Activated CD8-positive, alpha-beta memory T cell treated with anti-CD3 and anti-CD28 coated beads for 1 hour (primary cell): ENCODE measurements at places on chromosomes 6 and 20.

GRCh38 chr6:113578691-113579090 is 278.5 kb upstream of the MARCKS start:
- no peak for DNase-seq

GRCh38 chr6:81987293-81987692 is 234.8 kb upstream of the TENT5A start:
- no peak for DNase-seq

DNA sequence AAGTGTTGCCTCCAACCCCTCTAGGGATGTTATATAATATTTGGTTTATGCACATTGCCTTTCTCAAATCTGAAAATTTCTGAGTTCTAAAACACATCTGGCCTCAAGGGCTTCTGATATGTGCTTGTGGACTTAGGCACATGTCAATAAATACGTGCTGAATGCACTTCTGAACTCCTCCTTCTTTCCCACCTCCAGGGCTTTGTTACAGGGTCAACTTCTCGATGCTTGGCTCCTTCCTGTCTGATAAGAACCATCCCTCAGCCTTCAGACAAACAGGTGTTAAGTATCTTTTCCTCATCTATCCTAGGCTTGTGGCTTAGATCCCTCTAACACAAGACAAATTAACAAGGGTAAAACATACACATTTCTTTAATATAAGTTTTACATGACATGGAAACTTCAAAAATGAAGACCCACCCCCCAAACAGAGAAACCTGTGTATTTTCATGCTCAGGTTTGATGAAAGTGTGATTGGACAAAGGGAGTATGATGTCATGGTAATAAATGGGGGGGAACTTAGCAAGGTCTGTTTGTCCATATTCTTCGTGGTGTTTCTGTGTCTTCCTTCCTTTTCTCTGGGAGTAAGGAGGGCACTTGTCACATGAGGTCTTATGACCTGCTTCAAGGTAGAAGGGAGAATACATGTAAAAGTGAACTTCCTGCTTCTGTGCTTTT is 326.9 kb downstream of the CD83 start:
- no peak for DNase-seq

DNA sequence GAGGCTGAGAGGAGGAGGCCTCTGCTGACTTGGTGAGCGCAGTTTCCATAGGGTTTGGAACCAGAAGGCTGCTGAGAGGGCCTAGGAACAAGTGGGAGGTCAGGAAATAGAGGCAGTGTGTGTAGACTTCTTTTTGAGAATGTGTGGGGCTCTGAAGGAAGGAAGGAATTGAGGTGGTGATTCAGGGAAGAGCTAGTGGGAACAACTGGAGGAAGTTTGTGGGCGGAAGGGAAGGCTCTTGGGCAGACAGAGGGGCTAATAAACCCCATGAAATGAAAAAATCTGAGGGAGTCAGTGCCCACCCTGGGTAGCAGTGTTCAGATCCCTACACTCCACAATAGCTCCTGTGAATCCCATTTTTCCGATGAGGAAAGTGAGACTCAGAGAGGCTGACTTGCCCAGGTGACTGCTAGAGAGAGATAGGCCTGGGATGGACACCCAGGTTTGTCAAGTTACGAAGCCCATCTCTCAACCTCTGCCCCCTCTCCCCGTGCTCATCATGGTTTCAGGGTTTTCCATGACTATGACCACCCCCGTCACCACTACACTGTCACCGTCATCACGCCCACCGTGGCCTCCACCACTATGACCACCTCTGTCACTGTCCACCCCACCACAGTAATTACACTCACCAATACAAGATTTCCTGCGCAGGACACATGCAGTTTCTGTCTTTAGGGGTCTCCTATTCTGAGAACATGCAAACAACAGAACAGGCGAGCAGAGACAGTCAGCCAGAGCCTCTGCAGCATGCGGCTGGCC is 106.4 kb downstream of the MRPL14 start:
- DNase-seq, result no peak

DNA sequence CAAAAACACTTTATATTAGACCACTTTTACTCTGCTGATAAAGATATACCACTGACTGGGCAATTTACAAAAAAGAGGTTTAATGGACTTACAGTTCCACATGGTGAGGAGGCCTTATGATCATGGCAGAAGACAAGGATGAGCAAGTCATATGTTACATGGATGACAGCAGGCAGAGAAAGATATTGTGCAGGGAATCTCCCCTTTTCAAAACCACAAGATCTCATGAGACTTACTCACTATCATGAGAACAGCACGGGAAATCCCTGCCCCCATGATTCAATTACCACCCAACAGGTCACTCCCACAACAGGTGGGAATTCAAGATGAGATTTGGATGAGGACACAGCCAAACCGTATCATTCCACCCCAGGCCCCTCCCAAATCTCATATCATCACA is 1383.8 kb upstream of the MAP3K7 start:
- DNase-seq, result no peak

- no peak for DNase-seq
Measured at GRCh38 chr6:24520929-24521546, 26.3 kb downstream of the ALDH5A1 start.

GRCh38 chr6:26087284-26088115 is at the start of gene HFE:
Gene HFE (plus strand): TSS chr6:26087429. CDS start chr6:26087441, 12 bp downstream.
- no peak for DNase-seq

- no peak for DNase-seq
Measured at GRCh38 chr6:140353536-140353935, 979.1 kb upstream of the CITED2 start.

- no peak for DNase-seq
Measured at GRCh38 chr20:5184684-5185083, 57.9 kb downstream of the CDS2 start.

GRCh38 chr20:9510911-9511310 is 3.5 kb upstream of the LAMP5 start:
- DNase-seq, result no peak

- DNase-seq, result no peak
Measured at GRCh38 chr20:8726460-8726859, 342.4 kb upstream of the PLCB4 start.

- no peak for DNase-seq
Measured at GRCh38 chr20:59577809-59578435, 26.4 kb upstream of the PHACTR3 start.

DNA sequence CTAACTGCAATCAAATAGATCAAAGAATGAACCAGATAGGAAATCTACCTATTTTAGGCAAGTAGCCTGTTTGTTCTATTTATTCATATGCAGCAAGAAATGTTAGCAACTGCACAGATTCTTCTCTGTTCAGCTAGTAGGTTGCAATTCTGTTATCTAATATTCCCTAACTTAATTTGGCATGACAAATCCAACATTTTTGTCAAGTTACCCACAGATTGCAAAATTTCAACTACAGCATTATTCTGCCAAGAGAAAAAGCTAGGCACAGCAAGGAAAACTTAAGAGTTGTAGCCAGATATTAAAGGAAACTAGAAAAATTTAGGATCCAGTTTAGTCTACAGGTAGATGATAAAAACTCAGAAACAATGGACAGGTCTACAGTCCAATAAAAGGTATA is 104.4 kb upstream of the SYNCRIP start:
- DNase-seq, result no peak

- DNase-seq, result no peak
Measured at GRCh38 chr6:111973927-111974639, 79.8 kb upstream of the CCN6 start.

DNA sequence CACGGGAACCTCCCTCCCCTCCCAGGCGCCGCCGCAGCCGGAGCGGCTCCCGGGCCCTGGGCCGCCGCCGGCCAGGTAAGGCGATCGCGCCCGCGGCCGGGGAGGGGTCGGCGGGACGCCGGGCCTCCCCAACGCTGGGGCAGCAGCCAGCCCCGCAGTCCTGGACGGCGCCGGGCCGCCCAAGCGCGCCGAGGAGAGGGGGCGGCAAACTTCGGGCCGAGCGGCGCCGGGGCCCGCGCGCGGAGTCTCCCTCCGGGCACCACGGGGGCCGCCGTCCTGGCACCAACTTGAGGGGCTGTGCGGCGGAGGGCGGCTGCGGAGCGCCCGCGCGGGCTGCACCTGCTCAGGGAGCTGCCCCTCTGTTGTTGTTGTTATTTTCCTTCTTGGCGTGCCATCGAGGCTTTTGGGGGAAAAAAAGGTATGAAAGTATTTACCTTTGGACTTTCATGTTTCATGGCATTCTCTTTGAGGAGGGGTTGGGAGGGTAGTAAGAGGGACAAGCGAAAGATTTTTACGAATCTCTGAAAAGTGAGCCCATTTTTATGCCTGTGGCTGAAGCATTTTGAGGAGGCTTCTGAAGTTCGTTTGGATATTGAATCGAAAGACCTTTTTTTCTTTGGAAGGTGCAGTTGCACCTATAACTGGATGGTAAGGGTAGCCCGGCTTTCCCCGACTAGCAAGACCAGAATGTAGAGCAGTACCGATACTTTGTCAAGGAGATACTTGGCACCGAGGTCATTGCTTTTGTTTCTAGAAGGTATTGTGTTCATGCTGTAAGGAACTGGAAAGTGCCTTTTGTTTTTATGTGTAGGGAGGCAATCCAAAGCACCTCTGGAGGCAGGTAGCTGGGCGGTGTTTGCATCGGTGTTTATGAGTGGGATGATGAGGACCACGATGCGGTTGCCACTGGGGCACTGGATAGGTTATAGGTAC is at the start of gene RNF182:
RNF182 (plus strand) TSS at position 4 of the 933 bp plus-strand sequence. CDS start 52,168 bp downstream, outside the sequence.
- no peak for DNase-seq

DNA sequence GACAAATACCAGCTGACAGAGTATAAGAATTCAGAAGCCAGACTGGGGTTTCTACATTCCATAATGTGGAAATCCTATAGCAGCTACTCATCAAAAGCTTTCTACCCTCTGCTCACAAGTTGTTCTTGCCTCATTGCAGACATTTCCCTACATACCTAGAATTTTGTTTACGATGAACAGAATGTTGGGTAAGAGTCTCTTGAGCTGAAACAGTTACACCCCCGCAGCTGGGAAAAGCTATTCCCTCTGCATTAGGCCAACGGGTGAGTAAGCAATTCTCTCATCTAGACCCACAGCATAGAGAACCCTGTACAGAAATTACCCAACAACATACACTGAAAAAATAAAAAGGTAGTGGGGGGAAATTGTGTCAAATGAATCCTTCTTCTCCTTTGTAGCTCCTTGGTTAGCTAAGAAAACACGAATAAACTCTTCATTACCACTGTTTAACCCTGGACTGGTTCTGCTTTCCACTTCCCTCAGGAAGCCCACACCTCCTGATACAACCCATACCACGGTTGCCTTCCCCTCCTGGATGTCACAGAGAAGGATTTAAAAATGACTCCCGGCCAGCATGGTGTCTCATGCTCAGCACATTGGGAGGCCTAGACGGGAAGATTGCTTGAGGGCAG is 215.0 kb upstream of the SHLD1 start:
- DNase-seq, result no peak

DNA sequence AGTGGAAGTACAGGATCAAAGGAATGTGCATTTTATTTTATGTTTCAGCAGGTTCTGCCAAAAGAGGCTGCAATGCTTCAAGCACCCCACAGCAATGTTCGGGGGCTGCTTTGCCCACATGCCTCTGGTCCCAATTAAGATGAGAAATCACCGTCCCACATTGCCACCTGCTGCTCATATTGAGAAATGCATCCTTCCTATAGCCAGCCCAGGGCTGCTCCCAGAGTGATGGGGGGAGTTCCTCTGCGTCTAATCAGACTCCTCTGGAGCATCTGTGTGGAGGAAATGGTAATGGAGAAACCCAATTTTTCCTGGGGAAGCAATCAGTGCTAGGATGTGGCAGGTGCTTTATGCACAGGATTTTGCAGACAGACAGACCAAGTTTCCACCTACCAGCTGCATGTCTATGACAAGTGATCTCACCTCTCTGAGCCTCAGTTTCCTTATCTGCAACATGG is 33.7 kb downstream of the PTGIS start:
- DNase-seq, result peak; percentile 15

GRCh38 chr6:2351807-2352431 is 106.5 kb upstream of the GMDS start:
- DNase-seq, result no peak

DNA sequence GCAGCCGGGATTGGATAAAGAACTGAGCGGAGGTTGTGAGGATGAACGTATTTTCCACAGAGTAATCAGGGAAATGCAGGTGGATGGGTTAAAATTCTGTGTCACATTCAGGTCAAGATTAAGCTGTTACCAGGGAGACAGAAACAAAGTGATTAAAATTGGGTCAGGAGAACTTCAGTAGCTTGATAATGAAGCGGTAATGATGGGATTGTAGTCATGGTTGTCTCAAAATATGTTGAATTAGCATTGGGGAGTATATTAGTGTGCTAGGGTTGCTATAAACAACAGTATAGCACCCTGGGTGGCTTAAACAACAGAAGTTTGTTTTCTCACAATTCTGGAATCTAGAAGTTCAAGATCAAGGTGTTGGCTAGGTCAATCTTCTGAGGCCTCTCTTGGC is 155.5 kb downstream of the GJA1 start:
- no peak for DNase-seq

GRCh38 chr20:61949714-61950640 is 115.7 kb downstream of the TAF4 start:
- no peak for DNase-seq

GRCh38 chr6:131995917-131996316 is 44.7 kb upstream of the CCN2 start:
- DNase-seq, result no peak

DNA sequence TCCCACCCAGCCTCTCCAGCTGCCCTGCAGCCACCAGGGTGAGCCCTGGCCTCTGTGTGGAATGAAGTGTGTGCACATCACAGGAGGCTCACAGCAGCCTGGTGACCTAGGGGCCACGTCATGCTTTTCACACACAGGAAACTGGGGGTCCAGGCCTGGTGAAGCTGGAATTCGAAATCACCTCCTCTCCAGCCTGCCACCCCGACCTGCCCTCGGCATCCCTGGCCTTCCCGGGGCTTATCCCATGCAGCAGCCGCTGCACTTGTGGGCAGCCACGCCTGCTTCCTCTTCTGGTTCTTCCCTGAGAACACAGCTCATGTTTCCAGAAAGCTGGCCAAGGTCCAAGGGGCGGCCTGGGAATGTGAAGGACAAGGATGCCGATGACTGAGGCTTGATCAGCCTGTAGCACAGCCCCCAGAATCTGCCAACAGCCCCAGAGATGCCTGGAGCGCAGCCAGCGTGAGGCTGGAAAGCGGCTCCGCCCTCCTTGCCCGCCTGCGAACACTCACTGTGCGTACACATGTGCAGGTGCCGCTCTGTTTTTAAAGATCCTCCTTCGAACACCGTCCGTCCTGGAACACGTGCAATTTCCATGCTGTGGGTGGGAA is 4.2 kb upstream of the NTSR1 start:
- DNase-seq, result no peak

- no peak for DNase-seq
Measured at GRCh38 chr6:167588181-167588919, 238.4 kb upstream of the AFDN start.
